ENCODE measurements at places on chromosomes 3 and 15.

- no peak for DNase-seq
Measured at GRCh38 chr15:26070095-26070532, 207.0 kb upstream of the ATP10A start.

DNA sequence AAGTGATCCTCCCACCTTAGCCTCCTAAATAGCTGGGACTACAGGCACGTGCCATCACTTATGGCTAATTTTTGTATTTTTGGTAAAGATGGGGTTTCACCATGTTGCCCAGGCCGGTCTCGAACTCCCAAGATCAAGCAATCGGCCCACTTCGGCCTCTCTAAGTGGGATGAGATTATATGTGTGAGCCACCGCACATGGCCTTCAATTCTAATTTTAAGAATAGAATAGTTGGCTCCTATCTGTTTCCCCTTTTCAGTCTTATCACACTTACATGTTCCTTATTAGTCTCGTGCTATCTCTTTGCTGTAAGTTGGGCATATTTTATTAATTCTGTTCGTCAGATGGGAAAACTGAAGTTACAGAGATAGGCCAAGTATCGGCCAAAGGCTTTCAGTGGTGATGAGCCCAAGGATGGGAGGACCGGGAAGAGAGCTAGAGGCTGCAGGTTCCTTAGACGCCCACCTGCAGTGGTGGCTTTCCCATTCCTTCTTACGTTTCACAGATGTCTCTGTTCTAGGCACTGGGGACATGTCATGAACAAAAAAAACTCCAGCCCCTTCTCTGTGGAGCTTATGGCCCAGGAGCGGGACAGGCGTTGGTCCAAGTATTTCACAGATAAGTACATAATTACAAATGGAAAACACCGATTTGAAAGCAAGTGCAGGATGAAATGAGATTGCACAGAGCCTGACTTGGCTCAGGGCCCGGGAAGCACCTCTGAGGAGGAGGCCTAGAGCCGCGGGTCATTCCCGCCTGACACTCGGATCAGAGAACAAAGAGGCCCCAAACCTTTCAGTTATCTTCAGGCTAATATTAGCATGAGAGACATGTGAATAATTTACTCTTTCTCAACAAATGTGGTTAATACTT lies 91.1 kb upstream of the KLF13 start:
- no peak for DNase-seq

DNA sequence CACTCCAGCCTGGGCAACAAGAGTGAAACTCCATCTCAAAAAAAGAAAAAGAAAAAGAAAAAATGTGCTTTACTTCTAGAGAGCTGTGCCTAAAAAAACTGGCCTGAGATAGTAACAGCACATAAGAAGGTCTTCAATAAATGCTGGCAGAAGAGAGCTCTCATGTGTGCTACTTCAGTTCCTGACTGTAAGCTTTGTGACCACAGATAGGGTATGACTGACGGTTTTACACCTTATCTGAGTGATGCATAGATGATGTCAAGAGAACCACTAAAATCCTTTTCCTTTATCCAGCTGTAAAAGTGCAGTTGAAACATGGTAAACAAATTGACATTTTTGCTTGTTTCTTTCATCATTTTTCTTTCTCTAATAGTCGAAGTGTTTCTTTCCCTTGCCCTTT lies 127.9 kb downstream of the C3orf70 start:
- DNase-seq, result no peak

- no peak for DNase-seq
Measured at GRCh38 chr15:57472861-57473260, 96.6 kb downstream of the CGNL1 start.

DNA sequence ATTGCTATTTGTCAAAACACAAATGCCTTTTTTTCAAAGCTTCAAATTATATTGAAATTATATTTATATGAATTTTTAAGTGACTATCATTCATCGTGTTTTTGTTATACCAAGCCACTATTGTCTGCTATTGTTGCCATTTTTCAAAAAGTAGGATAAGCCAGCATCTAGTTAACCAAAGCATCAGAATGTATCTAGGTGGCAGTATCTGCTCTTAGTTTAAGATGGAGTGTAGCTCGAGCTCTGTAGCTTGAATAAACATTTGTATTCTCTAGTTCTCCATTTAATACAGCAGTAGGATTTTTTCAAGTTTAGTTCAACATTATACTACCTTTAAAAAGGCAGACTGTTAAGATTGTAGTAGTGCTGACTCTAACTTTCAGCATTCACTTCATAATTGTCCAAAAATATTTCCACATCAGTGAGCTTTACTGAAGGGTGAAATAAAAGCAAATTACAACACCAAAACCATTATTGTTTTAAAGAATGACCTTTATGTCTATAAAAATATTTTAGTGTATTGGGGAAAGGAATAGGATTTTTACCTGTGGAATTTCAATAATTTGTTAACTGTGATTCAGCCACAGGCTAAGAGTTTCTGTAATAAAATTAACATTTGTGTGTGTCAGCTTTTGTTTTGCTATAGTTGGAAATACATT lies 19.6 kb upstream of the C15orf61 start:
- DNase-seq, result no peak

GRCh38 chr3:124143047-124143446 lies 151.1 kb upstream of the ROPN1 start:
- DNase-seq, result no peak

DNA sequence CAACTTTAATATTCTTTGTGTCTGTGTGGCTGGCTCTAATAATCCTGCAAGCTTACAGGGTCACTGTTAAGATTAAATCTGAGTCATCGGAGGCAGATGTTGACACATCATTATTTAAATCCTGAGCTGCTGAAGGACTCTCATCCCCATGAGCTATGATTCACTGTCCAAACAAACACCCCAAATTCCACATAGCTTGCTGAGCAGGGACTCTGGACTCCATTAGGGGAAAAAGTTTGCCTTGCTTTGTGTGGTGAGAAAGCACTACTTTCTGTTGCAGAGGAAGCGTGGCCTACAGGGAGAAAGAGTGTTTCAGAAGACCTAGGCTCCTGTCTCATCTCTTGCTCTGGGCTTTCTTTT lies 213.7 kb downstream of the PDCD6IP start:
- no peak for DNase-seq

GRCh38 chr3:119084371-119085069 lies 49.9 kb upstream of the IGSF11 start:
- no peak for DNase-seq

- no peak for DNase-seq
Measured at GRCh38 chr3:62755285-62755684, 119.9 kb downstream of the CADPS start.

GRCh38 chr15:31607656-31608055 lies 281.0 kb downstream of the KLF13 start:
- no peak for DNase-seq

DNA sequence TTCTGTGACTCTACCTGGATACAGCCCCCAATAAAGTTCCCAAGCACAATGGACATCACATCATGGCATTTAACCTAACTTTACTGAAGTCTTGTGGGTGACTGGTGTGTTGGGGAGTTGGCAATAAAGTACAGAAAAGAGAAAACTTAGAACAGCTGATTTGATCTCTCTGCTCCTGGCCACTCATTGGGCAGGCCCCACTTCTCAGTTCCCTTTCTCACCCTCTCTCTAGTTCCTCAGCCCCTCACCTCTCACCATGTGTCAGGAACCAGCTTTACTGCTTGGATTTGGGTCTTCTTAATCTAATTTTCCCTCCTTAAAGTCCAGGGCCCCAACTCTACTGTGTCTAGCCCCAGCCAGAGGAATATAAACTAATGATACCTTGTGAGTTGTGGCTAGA lies 713 bp upstream of the MUC13 start:
- DNase-seq, result no peak

GRCh38 chr3:150015901-150016300 lies 45.2 kb upstream of the PFN2 start:
- DNase-seq, result no peak

- DNase-seq, result no peak
Measured at GRCh38 chr3:133492159-133492741, 81.2 kb upstream of the CDV3 start.

- no peak for DNase-seq
Measured at GRCh38 chr3:18415167-18415566, 10.0 kb downstream of the SATB1 start.

GRCh38 chr3:134874737-134875413 lies 79.8 kb downstream of the EPHB1 start:
- DNase-seq, result no peak

DNA sequence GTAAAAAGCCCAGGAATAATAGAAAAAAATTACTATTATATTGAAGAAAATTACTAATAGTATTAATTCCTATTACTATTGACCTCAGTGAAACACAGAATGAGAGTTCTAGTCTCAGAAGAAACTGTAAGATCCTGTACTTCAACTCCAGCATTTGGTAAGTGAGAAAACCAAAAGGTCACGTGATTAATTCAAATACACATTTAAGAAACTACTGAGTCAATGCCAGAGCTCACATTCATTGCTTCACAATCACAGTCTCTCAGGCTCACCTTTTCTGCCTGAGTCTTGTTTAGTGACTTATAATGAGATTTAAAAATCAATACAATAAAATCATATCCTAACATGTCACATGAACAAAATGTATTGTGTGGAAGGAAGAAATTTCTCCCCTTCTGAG lies 556.1 kb downstream of the FGF12 start:
- DNase-seq, result no peak

DNA sequence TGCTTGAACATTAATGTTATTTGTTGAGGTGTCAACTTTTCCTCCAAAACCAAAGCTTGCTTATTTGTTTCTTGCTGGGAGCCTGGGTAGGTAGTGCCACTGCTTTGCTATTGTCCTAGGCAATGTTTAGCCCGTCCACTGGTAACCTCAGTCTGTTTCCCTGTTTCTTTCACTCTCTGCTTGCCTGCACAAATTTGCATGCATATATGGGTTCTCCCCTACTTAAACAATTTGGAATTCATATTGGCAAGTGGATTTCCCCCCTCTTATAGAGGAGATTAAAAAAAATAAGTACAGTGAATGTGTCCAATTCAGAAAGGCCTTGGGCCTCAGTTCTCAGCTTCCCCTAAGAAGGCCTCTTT lies 45.0 kb upstream of the BOC start:
- no peak for DNase-seq

DNA sequence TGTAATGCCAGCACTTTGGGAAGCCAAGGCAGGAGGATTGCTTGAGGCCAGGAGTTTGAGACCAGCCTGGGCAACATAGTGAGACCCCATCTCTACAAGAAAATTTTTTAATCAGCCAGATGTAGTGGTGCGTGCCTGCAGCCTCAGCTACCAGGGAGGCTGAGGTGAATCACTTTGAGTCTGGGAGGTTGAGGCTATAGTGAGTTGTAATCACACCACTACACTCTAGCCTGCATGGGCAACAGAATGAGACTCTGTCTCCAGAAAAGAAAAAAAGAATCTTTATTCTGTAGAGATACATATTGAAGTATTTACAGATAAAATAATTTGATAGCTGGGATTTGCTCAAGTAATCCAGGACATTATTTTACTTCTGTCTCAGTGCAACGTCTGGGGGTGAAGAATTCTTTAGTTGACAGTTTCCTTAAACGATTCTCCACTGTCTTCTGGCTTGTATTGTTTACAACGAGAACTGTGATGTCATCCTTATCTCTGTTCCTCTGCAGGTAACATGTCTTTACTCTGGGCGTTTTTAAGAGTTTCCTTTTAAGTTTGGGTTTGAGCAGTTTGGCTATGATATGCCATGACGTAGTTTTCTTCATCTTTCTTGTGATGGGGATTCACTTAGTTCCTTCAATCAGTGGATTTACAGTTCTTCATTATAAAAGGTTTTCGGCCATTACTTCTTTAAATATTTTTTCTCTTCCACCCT lies 26.3 kb downstream of the KPNA1 start:
- no peak for DNase-seq

DNA sequence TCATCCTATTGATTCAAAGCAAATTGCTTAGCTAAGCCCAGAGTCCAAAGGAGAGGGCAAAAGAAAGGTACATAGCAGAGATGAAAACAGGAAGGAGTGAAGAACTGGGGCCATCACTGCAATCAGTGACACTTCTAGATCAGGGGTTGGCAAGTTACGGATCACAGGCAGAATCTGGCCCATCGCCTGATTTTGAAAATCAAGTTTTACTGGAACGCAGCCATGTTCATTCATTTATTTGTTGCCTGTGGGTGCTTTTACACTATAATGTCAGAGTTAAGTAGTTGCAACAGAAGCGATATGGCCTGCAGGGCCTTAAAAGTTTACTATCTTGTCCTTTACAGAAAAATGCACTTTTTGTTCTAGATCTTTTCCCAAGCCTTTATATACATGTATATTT lies 271.7 kb upstream of the TOPAZ1 start:
- no peak for DNase-seq

- no peak for DNase-seq
Measured at GRCh38 chr3:59963676-59964075, 913.9 kb upstream of the CFAP20DC start.

DNA sequence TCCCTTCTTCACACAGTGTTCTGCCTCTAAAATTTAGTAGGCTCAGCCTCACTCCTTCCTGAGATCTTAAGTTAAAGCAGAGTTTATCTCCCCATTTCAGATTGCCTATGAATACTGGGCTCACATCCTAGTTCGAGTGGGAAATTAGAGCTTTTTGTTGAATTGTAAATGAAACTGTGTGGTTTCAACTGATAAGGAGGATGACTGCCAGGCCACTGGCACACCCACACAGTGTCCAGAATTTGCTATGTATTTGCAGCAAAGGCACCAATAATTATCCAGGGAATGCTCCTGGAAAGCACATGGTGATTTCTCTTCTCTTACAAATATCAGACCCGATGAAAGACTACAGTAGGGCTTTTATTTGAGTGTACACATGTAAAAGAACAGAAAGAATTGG lies 308.1 kb upstream of the COL8A1 start:
- no peak for DNase-seq

GRCh38 chr15:57323806-57324589 lies 52.3 kb upstream of the CGNL1 start:
- peak; percentile 23 for DNase-seq

DNA sequence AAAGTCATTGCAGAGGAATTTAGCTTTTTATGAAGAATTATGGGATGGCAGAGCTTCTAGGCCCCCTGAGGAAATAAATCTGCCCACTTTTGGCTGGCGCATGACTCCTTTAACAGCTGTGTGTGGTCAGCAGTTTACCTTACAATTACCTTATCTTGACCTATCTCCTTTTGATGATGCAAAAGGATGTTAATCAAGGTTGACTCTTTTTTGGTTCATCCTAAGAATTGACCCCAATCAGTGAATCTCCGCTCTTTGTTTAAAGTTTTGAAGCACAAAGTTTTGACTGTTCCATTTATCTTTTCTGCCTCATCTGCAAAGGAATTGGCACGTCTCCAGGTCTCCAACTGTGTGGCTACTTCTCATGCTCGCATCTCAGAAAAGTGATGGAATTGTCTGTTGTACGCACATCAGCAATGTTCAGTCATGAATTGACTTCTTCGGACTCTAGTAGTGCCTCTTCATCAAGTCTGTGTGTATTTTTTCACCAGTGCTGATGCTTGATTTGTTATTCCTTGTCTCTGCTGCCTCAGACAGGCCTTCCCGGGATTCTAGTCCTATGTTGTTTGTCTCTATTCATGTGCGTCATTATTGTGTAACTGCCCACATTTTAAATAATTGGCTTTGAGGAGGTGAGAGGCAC lies 196.2 kb upstream of the CFAP20DC start:
- DNase-seq, result no peak

GRCh38 chr3:71513081-71513480 lies 70.4 kb downstream of the FOXP1 start:
- DNase-seq, result no peak

Measured in MM.1S (cell line).